IPS-NIHi11 (cell line): ENCODE measurements at places on chromosomes 4 and X.

- peak; percentile 61 for DNase-seq
These were observed 293.2 kb upstream of the PRPS2 start for GRCh38 chrX:12497832-12498591.

GRCh38 chr4:25914670-25915352 is 791 bp downstream of the SMIM20 start:
- no peak for DNase-seq

DNA sequence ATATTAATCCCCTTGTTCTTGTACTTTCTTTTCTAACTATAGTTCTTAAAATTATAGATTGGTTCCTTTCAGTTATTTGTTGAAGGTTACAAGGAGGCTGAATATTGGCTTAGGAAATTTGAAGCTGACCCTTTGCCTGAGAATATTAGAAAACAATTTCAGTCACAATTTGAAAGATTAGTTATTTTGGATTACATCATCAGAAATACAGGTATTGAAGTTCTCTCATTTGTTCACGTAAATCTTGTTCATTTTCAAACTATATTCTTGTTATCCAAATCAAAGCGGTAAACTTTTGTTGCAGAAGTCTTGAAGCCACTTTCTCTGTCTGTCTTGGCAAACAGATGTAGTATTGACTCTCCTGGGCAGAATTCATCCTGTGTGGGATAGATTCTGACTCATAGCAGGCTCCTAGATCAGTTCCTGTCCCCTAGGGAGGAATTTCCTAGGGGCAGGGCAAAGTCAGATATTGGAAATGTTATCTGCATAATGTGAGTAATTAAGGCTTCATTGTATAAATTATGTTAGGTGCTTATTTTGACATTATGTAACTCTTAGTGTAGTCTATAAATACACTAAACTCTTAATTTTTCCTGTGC is 25.2 kb downstream of the PI4K2B start:
- DNase-seq = no peak

DNA sequence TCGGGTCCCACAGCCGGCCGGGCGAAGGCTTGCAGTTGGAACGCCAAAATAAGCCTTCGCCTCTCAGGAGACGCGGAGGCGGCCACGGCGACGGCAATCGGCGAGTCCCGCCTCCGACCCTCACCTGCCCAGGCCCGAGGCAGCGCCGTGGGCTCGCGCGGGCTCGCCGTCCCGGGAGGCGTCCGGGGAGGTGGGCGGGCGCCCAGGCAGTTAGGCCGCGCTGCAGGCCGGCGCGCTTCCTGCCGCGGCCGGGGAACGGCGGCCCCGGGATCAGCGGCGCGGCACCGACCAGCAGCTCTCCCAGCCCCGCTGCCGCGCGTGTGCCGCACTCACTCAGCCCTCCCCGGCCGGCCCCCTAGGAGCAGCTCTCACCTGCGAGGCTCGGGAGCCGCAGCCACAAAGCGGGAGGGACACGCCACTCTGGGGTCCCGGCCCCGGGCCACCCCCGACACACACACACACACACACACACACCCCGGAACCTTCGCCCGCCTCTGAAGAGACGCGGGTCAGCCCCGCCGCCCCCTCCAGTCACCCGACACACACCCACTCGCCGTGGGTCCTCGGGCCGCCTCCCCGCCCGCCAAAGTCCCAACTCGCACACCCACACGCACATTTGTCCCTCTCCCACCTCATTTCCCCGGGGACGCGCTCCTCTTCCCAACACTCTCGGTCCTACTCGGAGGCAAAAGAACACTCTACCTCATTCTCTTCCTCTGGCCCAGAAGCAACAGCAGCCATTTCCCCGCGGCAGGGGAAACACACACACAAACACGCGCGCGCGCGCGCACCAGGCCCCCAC is at the start of gene CNOT6L:
TSS of gene CNOT6L (minus strand) at position 767 of the 802 bp plus-strand sequence. CDS start at position 707, 60 bp downstream.
- peak; percentile 72 for DNase-seq

DNA sequence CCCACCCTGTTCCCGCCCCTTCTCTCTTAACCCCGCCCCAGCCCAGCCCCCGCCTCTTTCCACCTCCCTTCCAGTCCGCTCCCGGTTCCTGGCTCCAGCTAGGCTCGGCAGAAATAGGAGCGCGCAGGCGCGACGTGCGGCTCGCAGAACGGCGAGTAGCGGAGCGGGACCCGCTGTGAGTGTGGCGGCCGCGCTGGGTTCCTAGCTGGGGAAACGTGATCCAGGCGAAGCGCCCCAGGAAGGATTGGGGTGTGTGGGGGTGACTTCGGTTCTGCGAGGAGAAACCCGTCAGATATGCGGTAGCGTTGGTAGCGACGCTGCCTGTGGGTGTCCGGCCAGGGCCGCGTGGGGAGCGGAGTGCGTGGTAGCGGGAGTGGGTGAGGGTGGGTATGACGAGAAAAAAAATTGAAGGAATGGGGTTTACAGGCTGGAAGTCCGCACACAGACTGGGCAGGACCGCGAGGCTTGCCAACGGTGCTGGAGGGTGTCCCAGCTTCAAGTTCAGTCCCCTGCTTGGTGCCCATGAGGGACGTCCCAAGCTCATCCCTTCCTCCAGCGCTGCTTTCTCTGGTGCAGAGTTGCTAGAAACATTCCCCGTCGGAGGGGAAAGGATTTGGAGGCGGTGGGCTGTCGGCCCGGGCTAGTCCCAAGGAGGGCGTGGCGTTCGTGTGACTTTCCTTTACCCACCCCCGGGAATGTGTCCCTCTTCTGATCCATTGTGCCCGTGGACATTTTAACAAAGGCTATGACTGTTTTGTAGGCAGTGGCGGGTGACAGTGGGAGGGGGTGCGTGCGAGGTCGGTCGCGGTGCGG is at the start of gene PRRG1:
TSS of gene PRRG1 (plus strand) at position 144 of the 813 bp plus-strand sequence. CDS start 56,886 bp downstream, outside the sequence.
- peak; percentile 72 for DNase-seq

DNA sequence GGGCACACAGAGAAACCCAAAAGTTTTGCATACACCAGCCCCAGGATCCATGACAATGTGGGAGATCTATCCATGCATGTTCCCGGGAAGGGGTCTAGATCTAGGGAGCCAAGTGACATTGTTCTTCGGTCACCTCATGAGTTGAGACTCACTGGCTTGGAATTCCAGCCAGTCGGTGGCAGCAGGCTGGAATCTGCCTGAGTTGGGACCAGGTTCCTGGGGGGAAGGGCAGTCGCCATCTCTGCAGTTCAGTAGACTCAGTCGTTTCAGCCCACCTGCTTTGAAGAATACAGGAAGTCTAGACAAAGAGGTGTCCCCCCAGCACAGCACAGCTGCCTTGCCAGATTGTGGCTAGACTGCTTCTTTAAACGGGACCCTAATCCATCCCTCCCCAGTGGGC is 46.0 kb upstream of the PBDC1 start:
- no peak for DNase-seq

- DNase-seq = no peak
These were observed 472.8 kb downstream of the TMA16 start for GRCh38 chr4:163967263-163967662.

- no peak for DNase-seq
These were observed 16.8 kb downstream of the MAN2B2 start for GRCh38 chr4:6591781-6592180.

GRCh38 chrX:7362111-7362510 is 214.2 kb upstream of the PUDP start:
- DNase-seq = no peak

DNA sequence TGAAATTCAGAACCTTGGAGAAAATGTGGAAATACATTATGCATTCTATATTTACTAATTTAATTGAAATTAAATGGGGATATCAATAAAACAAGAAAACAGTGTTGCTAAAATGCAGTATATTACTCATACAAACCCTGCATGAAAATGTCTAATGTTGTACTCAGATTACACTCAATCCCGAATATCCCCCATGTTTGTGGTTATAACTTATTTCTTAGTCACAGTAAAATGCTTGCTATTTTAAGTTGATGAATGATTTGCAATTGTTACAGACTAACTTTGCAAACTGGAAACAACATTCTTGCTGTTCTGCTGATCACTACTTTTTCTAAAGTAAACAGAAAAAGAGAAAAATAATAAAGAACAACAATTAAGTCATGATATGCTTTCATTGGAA is 33.1 kb upstream of the ANXA10 start:
- no peak for DNase-seq

DNA sequence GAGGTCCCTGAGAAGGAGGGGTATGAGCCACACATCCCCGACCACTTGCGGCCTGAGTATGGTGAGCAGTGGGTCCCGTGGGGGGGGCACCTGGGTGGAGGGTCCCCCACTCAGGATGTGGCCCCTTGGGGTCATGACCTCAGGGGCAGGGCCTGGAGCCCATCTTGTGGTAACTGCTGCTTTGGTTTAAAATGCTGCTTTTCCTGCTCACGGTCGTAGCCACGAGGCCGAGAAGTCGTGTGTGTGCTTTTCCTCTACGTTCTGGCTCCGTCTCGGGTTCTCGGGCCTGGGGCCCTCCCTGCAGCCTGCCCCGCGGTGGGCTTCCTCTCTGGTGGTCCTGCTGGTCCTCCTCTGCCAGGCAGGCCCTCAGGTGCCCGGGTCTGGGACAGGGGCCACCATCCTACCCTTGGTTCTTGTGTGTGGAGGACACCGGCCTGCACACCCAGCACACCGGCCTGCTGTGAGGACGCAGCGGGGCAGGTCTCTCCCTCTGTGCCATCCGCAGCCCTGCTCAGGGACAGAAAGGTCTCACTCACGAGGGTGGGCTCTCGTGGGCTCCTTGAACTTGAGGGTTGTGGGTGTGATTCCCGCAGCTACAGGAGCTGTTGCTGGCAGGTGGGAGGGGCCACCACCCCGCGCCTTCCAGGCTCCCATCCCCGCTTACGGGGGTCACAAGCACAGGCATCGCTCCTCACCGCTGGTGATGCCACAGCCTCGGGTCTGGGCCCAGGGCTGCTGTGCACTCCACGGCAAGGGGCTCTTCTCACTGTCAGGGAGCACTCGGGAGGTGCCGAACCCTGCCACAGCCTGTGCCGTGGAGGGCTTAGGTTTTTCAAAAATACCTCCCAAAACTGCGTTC is 19.6 kb downstream of the UVSSA start:
- no peak for DNase-seq

DNA sequence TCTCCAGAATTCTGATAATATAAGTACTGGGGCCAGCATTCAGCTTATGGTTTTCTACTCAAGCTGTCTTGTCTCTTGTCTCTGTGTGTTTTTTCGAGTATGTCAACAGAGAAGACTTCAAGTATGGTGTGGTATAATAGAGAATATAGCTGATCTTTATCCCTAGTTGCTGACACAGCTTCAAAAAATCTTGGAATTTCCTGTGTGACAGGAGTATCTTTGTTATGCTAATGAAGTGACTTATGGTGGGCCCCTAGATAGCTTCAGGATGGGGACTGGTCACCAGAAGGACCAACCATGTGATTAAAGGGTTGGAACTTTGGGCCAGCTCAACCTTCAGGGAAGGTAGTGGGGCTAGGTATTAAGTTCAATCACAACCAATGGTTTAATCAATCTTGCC is 2.9 kb downstream of the GPRASP3 start:
- DNase-seq = no peak

DNA sequence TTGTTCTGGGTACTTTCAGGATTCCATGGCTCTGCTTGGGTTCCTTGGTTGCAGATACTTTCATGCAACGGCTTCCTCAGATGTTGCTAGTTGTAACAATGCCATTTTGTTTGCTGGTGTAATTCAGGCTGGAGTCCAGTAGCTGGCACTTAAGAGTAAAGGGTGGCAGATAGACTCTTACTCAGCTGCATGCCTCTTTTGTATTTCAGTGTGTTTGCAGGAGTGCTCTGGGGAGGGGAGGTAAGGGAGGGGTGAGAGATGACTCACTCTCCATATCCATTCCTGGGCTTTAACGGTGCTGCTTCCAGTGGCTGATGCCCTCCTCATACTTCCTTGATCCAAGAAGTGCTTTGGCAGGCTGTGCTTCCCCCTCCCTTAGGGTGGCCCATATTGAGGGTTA is 155.2 kb downstream of the ZNF330 start:
- peak; percentile 61 for DNase-seq

- no peak for DNase-seq
These were observed 35.0 kb upstream of the BCOR start for GRCh38 chrX:40132751-40133150.

DNA sequence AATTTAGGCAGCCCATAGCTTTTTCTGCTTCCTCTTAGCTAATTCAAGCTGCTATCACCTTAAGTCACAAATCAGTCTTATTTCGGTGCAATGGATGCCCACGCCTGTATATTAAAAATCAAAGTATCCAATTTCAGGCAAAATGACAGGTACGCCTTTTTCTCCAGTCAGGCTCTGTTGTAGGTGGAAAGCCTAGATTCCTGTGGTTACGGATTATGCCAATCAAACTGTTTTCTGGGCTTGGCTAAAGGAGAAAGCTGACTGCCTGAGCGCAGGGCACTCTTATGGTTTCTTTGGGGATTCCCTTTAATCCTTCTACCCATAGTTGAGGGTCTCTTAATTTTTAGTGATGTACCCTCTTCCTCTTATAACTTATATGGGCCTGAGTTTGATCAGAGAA is 550.5 kb downstream of the PDHA2 start:
- DNase-seq = peak; percentile 38

GRCh38 chr4:97866821-97867556 is 276.3 kb downstream of the STPG2 start:
- DNase-seq = no peak

- no peak for DNase-seq
These were observed 28.1 kb upstream of the HPSE start for GRCh38 chr4:83362492-83363329.

GRCh38 chrX:13377550-13377934 is 57.7 kb upstream of the ATXN3L start:
- DNase-seq = no peak

- no peak for DNase-seq
These were observed 16.5 kb upstream of the STOX2 start for GRCh38 chr4:183888564-183888963.

GRCh38 chr4:110631584-110632505 is 9.0 kb upstream of the PITX2 start:
- DNase-seq = peak; percentile 75

DNA sequence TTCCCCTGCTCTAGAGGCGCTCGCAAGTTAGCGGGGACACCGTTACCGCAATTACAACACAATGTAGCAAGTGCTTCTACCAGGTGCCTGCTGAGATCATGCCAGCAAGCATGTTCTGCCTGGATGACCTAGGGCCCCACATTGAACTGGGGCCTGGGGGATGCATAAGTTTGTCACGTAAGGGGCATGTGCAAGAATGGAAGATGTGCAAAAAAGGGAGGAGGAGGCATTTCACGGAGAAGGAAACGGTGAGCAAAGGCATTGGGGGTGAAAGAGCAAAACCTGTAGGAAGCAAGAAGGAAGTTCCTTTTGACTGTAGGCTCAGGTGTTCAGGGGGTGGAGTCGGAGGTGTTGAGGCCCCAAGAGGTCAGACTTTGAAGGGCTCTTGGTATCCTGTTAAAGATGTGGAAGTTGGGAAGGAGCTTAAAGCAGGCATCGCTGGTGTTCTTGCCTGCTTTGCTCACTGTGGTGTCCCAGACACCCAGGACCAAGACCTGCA is 602 bp upstream of the SCARB2 start:
- no peak for DNase-seq
